ENCODE measurements at places on chromosomes 4 and X.

DNA sequence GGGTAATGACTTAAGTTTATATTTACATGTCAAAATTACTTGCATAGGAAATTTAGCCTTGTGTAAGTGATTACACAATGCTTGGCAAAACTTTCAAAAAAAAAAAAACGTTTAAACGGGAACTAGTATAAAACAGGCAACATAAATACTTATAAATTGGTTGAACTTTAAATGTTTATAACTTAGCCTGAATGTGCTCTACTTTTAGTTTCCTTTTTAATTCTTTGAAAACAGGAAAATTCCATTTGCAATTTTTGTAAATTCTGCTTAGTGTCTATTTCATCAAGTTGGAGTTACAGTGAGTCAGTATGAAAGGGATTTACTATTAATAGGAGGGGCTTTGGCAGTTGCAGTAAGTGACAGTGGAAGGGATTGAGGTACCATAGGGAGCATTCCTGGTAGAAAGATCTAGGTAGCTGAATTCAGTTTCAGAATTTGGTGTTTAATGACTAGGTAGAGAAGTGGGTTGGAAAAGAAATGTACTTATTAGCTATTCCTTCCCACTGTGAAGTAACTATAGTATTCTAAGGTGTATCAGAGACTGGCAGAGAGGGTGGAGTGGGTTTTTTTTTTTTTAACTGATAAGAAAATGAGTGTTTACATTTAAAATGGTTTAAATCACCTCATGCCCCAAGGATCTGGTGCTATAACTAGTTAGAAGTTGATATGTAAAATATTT, 2.8 kb downstream of the STAG2 start:
- DNase-seq: no peak

DNA sequence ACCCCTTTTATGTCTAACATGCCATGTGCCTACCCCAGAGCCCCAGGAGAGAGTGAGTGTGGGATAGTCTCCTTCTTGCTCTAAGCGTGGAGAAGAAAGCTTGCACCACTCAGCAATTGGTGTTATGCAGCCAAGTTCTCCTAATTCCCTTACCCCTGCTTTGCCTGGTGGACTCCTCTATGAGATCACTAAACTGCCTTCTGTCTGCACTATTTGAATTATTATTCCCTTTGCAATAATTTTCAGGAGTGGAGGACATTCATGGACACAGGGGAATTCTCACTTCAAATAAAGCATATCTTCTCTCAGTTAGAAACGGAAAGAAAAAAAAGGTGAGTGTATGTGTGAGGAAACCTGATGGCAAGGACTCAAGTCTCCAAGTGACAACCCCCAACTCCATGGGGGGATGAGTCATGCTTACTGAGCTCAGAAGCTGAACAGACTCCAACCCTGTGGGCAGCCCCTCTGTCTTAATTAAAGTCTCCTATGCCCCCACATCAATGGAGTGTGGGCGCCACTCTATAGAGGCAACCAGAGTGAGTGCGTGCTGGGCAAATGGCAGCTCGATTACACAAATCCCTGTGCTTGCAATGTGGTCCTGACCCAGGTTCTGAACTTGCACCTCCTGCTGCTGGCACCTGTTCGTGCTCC, 381.9 kb downstream of the RAB28 start:
- DNase-seq: no peak

GRCh38 chr4:109355835-109356234, 53.4 kb upstream of the COL25A1 start:
- no peak for DNase-seq

DNA sequence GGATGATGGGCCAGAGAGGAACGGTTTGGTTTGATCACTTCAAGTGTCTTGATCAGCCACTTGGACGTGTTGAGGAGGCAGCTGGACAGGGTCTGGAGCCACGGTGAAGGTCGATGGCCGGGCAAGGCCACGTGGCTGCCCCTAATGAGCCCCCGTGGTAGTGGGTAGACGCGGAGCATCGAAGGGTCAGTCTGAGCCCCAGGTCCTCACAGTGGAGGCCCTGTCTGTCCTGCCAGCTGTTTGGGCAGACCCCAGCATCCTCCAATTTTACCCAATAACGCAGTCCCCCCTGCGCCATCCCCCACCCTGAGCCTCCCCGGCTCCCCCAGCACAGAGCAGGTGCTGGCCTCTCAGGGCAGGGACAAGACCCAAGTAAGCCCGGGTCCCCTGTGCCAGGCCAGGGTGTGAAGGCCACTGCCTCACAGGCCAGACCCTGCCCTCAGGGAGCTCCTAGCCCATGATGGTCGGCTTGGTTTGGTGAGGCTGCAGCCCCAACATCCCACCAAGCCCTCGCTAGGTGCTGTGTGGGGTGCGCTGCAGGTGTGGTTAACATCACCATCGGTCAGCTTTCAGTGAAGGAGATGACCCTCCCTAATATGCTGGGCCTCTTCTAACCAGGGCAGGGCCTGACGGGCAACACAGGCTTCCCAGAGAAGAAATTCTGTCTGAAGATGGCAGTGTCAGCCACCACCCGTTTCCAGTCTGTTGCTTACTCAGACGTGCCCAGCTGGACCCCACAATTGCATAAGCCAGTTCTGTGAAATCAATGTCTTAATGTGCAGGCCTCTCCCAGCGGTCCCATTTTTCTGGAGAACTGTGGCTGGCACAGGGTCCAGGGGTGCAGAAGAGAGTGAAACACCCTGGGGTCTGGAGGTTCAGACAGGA, 40.5 kb upstream of the NKX1-1 start:
- no peak for DNase-seq

- no peak for DNase-seq
Observed at GRCh38 chr4:5928274-5928673, 35.4 kb upstream of the CRMP1 start.

DNA sequence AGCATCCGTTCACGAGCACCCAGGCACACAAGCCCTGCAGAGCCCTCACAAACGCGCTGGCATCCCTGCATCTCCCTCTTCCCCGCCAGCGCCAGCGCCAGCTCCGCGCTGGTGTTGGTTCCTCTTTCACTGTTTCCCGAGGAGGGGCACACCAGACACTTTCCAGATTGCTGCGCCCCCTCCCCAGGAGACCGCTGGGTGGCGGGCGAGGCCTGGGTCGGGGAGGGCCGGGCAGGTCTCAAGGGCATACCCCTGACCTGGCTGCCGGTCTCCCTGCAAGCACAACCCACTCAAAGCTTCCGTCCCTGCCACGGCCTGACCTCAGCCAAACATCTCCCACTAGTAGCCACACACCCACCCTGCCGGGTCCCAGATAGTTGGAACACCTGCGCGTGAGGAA, 2.2 kb upstream of the NKX1-1 start:
- peak; percentile 14 for DNase-seq

- DNase-seq: no peak
Observed at GRCh38 chr4:119242417-119242816, 29.9 kb downstream of the USP53 start.

DNA sequence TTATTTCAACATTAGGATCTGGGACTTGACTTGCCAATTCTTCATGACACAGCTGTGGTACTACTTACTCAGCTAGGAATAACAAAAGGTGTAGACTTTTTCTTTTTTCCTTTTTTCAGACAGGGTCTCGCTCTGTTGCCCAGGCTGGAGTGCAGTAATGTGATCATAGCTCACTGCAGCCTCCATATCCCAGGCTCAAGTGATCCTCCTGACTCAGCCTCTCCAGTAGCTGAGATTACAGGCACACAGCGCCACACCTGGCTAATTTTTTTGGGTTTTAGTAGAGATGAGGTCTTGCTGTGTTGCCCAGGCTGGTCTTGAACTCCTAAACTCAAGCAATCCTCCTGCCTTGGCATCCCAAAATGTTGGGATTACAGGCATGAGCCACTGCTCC, 16.3 kb downstream of the NOA1 start:
- no peak for DNase-seq

DNA sequence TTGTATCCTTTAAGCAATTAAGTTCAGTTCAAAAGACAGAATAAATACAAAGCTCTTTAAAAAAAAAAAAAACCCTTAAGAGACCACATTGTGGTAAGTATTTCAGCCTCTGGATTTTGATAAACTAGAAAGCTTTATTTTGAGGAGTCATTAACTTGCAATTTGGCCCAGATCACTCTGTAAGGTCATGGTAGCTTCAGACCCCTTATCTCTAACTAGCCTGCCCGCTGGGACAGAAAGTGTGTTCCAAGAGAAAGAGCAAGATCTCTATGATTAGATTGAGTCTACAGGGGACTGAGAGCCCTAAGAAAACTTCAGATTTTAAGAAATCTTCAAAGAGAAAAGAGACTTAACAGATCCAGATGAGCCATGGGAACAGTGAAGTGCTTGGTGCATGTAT, 45.6 kb downstream of the GALNT7 start:
- no peak for DNase-seq

DNA sequence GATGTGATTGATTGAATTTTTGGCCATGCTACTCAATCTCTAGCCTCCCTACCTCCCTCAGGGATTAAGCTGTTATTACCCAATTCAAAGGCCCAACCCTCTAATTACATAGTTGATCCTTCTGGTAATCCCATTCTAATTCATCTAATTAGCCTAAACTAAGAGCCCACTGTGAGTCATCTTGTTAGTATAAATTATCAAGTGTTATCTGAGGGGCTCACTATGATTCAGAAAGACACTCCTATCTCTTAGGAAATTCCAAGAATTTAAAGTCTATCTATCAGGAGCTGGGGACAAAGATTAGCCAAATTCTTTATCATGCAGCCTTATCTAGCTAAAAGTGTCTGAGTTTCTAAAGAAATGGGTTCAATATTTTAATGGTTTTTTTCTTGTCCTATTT, 32.9 kb upstream of the VEGFC start:
- DNase-seq: no peak

- DNase-seq: peak; percentile 44
Observed at GRCh38 chr4:80335554-80336358, at the start of gene CFAP299. TSS of gene CFAP299 (plus strand) at chr4:80335730.

DNA sequence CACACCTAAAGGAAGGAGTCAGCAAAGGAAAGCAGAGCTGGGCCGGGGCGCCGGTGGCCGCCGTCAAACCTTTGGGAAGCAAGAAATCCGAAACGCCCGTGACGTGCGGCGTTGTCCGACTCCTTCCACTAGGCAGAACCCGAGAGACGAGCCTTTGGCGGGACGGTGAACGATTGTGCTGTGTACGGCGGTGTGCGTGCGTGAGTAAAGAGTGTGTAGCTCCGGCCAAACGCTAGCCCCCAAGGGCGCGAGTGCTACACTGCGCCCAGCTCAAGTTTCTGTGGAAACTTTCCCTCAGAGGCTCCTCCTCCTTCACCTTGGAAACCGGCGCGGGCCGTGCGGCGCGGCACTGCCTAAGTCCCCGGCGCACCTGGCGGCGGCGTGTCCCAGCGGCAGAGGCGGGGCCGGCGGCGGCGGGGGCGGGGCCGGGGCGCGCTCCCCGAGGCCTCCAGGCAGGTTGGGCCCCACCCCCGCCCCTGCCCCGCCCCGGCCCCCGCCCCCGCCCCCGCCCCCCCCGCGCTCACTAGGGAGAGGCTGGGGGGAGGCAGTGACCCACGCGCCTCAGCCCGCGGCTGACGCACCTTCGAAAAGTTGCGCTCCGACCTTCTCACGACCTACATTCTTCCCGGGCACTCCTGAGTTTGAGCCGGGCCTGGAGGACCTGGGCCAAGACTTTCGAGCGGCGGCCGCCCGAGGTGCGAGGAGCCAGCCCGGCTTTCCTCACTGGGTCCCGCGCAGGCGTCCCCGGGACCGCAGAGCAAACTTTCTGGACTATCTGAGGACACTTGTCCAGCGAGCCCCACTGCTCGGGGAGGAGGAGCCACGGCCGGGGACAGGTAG, at the start of gene FHIP1A:
Gene FHIP1A (plus strand): TSS at position 547 of the 840 bp plus-strand sequence. CDS start 157,084 bp downstream, outside the sequence.
- peak; percentile 70 for DNase-seq

DNA sequence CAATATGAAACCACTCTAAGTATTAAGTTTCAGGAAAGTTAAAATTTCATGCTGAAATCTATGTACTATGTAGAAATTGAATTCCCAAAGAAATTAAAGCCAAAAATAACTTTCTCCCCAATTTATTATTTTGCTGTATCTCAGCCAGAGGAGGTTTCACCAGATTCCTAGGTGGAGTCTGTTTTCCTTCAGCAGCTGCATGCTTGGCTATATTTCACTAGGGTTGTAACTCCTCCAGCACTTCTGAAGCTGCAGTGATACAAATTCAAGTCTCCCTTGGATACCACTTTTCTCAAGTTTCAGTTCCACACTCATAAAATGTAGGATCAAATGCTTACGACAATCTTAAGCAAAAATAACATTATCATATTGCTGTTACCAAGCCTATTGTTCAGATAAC, 41.2 kb upstream of the ZC4H2 start:
- no peak for DNase-seq

DNA sequence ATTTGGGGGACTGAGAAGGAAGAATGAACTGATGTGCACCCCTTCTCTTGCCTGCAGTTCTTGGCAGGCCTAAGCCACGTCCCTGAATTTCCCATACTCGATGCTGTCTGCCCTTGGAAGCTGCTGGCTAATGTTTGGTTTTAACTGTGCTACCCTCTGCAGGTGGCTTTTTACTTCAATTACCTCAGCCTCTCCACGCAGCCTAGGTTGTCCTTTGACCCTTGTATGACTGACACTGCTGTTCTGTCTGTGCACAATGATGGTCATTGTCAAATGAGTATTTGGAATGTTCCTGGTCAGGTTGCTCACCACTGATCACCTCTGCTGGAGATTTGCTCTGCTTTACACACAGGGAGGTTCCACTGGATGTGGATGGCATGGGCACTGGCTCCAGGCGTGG, 137.1 kb downstream of the ZNF518B start:
- DNase-seq: no peak

DNA sequence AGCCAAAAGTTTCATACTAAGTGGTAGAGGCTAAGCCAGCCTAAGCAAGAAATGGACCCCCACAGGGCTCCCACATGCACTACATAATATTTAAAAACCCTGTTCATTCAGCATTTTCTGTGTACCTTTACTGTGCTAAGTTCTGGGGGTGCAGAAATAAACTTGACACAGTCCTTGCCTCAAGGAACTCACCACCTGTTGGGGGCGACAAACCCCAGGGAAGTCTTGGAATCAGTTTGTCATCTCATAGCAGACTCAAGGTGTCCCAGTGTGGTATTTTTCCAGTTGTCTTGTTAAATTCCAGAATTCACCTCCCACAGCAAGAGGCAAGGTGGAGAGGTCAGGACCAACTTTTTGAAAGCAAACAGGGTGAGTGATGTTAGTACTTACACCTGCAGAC, 43.1 kb downstream of the ATG4A start:
- no peak for DNase-seq

- no peak for DNase-seq
Observed at GRCh38 chr4:102089850-102090621, 255.2 kb downstream of the SLC39A8 start.

GRCh38 chr4:174631901-174632758, 109.8 kb upstream of the HPGD start:
- DNase-seq: no peak

GRCh38 chr4:173509036-173510001, 20.7 kb downstream of the HAND2 start:
- no peak for DNase-seq

- DNase-seq: no peak
Observed at GRCh38 chr4:6509587-6509986, 37.2 kb upstream of the PPP2R2C start.

- DNase-seq: no peak
Observed at GRCh38 chrX:11189097-11189496, 78.0 kb downstream of the HCCS start.
